Stimulated activated CD8-positive, alpha-beta memory T cell treated with anti-CD3 and anti-CD28 coated beads, Interleukin-2, amount 100 ng/mL, for 1 hour (primary cell): ENCODE measurements at places on chromosomes 3 and 15.

DNA sequence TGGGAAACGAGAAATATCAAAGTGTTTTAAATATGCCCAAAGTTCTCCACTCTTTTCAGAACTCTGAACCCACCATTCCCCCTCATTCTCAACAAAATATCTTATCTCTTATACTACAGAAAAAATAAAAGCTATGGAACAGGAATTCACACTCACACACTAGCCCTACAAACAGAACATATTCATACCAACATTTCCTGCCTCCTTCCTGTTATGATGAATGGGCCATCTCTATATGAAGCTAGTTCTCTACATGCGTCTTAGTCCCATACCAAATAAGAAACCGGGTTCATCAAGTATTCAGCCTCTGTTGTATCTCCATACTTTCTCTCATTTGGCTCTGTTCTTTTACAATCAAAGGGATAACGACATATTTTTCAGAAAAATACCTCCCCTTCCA is 72.6 kb downstream of the PLSCR2 start:
- no peak for DNase-seq

DNA sequence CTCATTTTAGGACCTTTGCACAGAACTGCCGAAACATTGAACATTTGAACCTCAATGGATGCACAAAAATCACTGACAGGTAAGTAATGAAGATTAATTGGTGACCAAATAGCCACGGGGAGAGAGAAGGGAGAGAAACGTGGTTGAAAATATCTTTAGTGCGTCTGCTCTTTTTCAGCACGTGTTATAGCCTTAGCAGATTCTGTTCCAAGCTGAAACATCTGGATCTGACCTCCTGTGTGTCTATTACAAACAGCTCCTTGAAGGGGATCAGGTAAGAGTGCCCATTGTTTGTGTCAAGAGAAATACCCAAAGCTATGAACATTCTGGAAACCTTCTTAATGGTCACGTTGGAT is 67.1 kb downstream of the UBP1 start:
- no peak for DNase-seq

- no peak for DNase-seq
These were observed 2.4 kb upstream of the ETV5 start for GRCh38 chr3:186110975-186111974.

GRCh38 chr3:184632551-184633236 is 71.1 kb downstream of the EPHB3 start:
- DNase-seq, result no peak

DNA sequence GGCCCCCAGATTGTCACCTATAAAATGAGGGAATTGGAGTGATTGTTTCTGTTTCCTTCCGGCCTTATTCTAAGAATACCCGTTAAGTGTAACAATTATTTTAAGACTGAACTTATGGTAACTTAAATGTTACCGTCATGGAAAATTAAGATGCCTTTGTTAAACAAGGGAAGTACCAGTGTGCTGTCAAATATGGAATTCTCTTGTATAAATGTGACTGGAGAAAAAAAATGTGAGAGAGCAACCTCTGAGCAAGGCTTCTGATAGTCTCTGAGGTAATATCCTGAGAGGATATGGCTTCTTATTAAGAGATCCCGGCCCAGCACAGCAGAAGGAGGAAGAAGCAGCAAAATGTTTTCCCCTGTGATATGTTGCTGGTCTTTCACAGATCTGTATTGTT is 480.7 kb upstream of the ADAMTS9 start:
- DNase-seq, result no peak

DNA sequence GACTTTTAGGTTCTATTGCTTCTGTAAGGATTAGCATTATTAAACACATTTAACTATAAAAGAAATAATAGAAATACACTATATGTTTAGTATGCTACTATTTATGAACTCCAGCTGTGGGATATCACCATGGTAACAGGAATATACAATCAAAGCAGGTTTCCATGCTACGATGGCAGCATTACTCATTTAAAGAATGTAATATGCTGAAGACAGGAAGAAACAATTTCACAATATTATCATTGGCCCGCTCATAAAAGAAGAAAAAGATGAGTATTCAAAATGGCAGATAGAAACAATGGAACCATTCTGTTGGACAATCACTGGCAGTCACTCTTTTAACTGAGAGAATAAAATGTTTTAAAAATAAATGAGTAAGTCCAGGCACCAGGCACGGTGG is 153.4 kb downstream of the CBLB start:
- no peak for DNase-seq

- no peak for DNase-seq
These were observed 27.5 kb downstream of the PLSCR5 start for GRCh38 chr3:146577662-146578061.

DNA sequence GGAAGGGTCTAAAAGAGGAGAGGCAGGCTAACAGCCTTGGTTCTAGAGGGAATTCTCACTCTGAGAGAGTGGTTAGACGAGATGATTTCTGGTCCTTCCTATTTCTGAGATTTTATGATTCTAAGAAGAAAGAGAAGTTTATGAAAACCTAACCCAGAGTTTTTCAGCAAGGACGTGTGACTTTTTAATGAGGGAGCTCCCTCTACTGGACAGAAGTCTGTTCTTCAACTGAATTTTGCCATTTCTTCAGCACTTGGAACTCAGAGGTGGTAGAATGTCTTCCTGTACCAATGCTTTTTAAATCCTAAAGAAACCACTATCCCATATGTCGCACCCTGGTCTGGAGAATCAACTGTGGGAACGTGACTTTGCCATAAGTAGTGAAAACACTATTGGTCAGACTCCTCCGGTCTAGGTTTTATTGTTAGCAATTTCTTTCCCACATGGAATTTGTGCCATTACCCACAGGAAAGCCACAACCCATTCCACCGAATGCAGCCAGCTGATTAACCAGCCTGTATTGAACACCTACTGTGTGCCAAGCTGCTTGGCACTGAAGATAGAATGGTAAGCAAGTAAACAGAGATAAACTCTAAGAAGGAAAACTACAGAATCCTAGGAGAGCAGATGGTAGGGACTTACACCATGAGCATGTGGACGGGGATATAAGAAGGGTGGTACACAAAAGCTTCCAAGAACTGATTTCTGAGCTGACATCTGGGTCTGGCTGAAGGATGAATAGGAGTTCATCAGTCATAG is 199.5 kb upstream of the LMCD1 start:
- DNase-seq, result no peak

- no peak for DNase-seq
These were observed 1121.5 kb downstream of the NAALADL2 start for GRCh38 chr3:175980486-175981090.

DNA sequence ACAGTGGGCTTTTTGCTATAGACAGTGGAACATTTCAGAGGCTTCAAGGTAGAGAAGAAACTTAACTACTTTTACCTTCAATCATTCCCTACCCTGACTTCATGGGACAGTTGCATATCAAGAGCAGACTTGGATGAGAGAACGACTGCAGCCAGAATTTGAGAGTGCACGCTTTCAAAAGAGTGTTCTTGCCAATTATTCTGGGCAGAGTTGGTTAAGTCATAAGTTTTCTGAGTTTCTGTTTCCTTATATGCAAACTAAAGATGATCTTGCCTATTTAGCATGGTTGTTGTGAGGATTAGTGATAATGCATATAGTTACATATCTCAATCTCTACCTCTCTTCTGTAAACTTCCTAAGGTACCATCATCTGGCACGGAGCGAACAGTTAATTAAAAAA is 7.6 kb downstream of the SLC9A9 start:
- DNase-seq, result no peak

GRCh38 chr3:33911525-33912322 is 113.3 kb downstream of the PDCD6IP start:
- DNase-seq, result no peak

- DNase-seq, result no peak
These were observed 151.3 kb downstream of the ADAM10 start for GRCh38 chr15:58597943-58598828.

- DNase-seq, result no peak
These were observed 48.8 kb downstream of the UACA start for GRCh38 chr15:70714565-70714964.

- DNase-seq, result no peak
These were observed 37.9 kb upstream of the TSC22D2 start for GRCh38 chr3:150370122-150370602.

DNA sequence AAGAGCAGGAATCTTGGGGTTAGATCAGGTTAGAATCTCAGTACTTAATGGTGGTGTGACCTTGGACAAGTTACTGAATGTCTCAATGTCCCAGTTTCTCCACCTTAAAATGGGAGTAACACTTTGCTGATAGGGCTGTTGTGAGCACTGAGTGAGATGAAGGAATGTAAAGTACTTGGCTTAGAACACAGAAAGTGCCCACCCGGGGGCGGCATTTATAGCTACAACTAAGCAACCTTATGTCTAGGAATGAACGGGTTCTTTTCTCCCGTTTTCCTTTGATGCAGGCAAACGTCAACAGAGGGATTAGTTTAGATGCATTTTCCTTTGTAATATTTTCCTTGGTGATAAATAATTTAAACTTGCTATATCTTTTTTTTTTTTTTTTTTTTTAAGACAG is 176.6 kb downstream of the USP13 start:
- DNase-seq, result no peak

DNA sequence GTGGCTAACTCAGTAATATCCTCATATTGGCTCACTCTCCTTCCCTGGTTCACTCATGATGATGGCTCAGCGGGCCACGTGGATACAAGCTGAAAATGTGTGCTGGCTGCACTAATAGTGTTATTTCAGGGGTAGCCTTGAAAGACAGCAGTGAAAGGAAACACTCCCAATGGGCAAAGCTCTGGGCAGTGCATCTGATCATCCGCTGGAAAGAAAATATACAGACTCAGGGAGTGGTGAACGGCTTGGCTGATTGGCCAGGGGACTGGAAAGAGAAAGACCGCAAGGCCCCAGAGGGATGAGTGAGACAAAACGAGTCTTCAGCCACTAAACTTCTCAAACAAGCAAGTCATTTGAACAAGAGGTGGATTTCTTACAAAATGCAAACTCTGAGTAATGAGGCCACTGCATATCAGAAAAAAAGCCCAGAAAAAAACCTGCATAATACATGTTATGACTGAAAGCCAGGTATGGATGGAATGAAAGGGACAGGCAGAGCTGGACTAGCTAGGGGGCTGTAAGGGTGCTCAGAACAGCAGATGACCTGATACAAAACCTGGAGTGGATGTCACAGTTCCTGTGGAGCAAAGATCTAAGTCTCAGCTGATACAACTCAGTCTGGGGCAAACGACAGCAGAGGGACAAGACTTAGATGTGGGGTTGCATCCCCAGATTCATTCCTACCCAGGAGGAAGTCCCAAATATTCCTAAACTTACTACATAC is 33.3 kb downstream of the CMTM6 start:
- no peak for DNase-seq

DNA sequence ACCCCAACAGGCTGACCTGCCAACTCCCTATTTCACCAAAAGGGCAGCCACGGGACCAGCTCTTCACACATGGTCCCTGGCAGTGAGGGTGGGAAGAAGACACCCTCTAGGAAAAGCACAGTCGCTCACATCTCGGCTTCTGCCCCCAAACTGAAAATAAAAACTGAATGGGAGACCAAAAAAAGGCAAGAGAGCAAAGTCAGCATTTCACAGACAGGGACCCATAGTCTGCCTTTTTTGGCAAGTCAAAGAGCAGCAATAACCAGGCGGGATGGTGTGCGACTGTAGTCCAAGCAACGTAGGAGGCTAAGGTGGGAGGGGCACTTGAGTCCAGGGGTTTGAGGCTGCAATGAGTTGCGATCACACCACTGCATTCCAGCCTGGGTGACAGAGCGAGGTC is 154.1 kb downstream of the ADAMTS17 start:
- DNase-seq, result no peak
